ENCODE measurements at places on chromosomes 7 and 10.

DNA sequence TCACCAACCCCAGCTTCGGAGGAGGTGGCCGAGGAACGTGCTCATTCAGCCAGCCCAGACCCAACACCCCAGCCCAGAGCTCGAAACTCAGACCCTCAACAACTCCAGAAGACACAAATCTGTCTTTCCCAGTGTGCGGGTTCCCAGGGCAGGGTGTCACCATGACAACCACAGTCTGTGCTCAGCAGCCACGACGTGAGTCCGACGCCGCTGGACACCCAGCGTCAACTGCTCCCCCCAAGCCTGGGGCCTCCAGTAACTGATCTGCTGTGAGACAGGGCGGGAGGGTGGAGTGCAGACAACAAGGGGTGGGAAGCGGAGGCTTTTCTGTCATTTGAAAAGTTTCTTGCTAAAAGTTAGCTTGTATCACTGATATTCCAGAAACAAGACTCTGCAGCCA lies 167.2 kb downstream of the MAD1L1 start:
- DNase-seq: no peak

DNA sequence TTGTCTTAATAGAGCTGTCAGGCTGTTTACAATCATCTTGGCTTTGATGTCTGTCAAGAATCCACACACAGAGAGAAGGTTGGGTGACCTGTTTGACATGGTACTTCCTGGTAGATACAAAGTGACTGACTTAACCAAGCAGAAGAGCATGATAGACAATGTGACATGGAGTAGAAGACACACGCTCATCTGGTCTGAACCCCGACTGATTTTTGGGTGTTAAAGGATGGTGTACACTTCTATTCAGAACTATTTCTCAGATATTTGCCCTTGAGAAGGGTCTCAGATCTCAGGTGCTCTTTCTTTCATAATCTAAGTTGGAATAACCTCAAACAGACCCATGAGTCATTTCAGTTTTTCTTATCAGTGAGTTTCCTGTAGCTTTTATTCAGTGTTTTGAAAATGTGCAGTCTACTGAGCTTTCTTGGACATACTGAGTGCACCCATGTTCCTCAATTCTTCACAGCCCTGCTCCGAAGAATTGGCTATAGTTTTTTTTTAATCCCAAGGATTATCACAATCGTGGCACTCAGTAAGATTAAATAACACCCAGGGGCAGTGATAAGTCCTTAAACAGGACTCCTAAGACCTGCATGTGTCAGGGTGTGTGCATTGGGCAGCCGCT lies 46.4 kb upstream of the NXPH1 start:
- DNase-seq: no peak

GRCh38 chr7:29319719-29320521 lies 125.3 kb downstream of the CHN2 start:
- DNase-seq: no peak

- DNase-seq: no peak
Observed at GRCh38 chr10:6018422-6018821, 41.1 kb upstream of the IL15RA start.

DNA sequence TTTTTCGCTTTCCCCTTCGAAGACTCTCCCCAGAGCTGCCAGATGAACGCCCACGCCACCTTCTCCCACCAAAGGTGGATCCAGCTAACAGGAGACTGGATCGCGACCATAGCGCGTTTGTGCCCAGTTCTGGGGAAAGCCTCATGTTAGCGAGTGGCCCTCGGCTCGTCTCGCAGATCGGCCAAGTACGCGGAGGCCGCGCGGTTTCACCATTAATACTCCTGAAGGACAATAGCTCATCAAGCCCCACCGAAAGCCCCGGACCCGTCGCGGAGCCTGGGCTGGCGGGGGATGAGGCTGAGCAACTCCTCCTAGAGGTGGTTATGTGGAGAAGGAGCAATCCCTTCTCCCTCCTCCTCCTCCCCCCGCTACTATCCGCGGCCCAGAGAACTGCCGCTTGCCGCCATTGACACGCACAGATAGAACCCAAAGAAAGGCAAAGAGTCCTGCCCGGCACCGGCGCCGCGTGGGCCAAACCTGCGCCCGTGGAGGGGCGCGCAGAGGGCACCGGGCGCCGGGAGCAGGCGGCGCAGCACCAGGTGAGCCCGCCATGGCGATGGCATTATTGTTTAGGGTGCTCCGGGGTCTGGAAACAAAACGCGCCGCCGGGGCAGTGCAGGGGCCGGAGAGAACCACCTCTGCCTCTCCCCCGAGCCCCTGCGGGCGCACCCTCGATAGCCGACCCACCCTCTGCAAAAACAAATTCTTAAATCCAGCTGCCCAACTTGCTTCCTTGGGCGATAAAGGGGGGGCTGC lies at the start of gene MACROH2A2:
TSS of gene MACROH2A2 (plus strand) at position 385 of the 756 bp plus-strand sequence. CDS start 22,813 bp downstream, outside the sequence.
- DNase-seq: peak; percentile 19

GRCh38 chr7:16135658-16136057 lies 285.7 kb downstream of the CRPPA start:
- DNase-seq: no peak

GRCh38 chr10:78696791-78697395 lies 371.9 kb upstream of the ZMIZ1 start:
- DNase-seq: no peak

GRCh38 chr10:30974773-30975415 lies 56.8 kb downstream of the ZNF438 start:
- no peak for DNase-seq

- no peak for DNase-seq
Observed at GRCh38 chr10:124182088-124182541, 88.7 kb upstream of the CHST15 start.

- DNase-seq: no peak
Observed at GRCh38 chr10:83764666-83765065, 374.6 kb upstream of the GHITM start.

- DNase-seq: no peak
Observed at GRCh38 chr10:78861529-78862327, 207.0 kb upstream of the ZMIZ1 start.

- no peak for DNase-seq
Observed at GRCh38 chr7:138987686-138988085, 6.5 kb upstream of the KIAA1549 start.

GRCh38 chr10:57818522-57818921 lies 449.2 kb downstream of the IPMK start:
- no peak for DNase-seq

GRCh38 chr7:16708511-16708910 lies 45.0 kb upstream of the TSPAN13 start:
- DNase-seq: no peak

- no peak for DNase-seq
Observed at GRCh38 chr10:104069613-104070012, 16.1 kb downstream of the COL17A1 start.

- DNase-seq: no peak
Observed at GRCh38 chr10:125061557-125062226, 98.7 kb downstream of the CTBP2 start.

DNA sequence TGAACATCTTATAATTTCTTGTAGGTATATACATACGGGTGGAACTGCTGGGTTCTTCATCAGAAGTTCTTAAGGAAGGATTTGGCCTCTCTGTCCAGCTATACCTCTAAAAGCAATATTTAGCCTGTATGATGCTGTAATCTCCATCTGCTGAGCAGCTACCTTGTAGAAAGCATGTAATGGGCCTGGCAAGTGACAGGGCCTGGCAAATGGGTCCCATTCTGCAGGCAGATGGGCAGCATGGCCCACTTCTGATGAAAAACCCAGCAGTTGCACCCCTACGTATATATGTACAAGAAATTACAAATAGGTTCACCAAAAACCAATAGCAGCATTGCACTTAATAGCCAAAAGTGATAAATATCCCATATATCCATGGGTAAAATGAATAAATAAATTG lies 9.0 kb downstream of the PLPP4 start:
- DNase-seq: no peak

- DNase-seq: peak; percentile 31
Observed at GRCh38 chr7:150631866-150632864, at the start of gene GIMAP6. TSS of gene GIMAP6 (minus strand) at chr7:150632385. CDS start at chr7:150630142, 2,243 bp downstream.

All from stimulated activated CD4-positive, alpha-beta T cell treated with anti-CD3 and anti-CD28 coated beads, Interleukin-1b, Interleukin-23, amount 100 ng/mL, for 48 hours (primary cell).